AG09309 (cell line): ENCODE measurements at places on chromosomes 12 and 14.

- DNase-seq, result peak; percentile 97
These were observed 2.2 kb upstream of the ZFP36L1 start for GRCh38 chr14:68794851-68795596.

- peak; percentile 58 for DNase-seq
These were observed 145.6 kb upstream of the NAV3 start for GRCh38 chr12:77685112-77685511.

DNA sequence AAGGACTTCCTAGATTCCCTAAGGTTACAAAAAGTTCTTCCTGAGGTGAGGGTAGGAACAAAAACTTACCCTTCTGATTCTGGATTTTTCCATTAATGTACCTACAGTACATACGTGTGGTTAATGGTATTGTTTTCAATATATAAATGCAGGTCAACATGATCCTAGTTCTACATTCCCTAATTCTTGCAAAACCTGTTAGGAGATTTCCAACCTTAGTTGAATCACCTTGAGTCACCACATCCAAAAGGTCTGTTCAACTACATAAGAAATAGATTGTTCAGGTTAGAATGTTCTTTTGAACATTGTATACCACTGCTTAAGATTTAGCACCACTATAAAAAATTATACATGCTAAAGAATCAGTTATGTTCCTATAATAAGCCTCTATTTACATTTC lies 118.9 kb downstream of the GARIN6 start:
- DNase-seq, result no peak

DNA sequence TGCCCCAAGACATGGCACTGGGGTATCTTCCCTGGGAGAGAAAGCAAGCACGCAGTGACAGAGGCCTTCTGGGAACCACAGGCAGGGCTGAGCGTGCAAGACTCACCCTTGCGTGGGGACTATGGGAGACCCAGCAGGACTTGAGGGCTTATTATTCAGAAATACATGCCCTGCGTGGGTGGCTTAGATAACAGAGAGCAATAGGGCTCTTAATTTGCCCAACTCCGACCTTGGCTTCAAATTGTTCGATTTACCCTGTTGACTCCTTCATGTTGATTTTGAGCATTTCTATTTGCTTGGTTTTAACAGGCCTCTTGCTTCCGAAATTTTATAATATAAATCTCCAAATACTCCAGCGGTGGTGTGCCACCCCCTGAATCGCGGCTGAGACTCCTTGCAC lies 5.1 kb upstream of the SERPINA1 start:
- no peak for DNase-seq

GRCh38 chr12:123280971-123281370 lies 9.3 kb upstream of the CDK2AP1 start:
- no peak for DNase-seq

- no peak for DNase-seq
These were observed 129.5 kb upstream of the RTL1 start for GRCh38 chr14:101033006-101033405.

DNA sequence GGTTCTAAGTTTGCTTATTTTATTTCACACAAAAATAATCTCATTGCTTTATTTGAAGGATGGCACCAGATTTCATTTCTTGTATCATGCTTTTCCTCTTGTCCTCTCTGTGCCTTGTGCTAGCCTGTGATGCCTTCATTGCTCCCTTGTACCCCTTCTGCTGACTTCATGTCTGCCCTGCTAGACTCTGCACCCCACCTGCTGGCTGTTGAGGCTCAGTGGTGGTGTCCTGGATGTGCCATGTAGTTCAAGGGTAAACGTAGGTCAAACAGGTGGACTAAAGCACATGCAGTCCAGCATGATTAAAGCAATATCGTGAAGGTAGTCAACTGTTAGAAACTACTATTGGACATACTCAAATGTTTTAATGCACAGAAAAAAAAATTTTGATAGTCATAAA lies 21.6 kb downstream of the MRPS35 start:
- no peak for DNase-seq

DNA sequence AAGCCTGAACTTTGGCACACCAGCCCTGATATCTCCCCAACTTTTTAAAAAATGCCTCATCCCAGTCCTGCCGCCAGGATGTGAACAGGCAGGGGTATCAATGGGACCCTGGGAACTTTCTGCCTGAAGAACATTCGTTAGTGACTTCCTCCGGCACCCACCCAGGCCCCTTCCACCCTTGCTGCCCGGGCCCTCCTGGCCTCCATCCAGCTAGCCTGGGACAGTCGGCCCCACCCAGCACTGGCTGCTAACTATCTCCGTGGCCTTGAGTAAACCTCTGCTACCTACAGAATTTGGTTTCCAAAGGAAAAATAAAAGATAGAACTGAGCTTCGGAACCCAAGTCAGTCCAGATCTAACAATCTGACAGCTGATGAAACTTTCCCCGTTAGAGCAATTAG lies 14.3 kb downstream of the SCARB1 start:
- no peak for DNase-seq

GRCh38 chr14:89196545-89196944 lies 220.5 kb downstream of the FOXN3 start:
- no peak for DNase-seq

GRCh38 chr12:48061938-48062719 lies 43.8 kb downstream of the SENP1 start:
- no peak for DNase-seq

DNA sequence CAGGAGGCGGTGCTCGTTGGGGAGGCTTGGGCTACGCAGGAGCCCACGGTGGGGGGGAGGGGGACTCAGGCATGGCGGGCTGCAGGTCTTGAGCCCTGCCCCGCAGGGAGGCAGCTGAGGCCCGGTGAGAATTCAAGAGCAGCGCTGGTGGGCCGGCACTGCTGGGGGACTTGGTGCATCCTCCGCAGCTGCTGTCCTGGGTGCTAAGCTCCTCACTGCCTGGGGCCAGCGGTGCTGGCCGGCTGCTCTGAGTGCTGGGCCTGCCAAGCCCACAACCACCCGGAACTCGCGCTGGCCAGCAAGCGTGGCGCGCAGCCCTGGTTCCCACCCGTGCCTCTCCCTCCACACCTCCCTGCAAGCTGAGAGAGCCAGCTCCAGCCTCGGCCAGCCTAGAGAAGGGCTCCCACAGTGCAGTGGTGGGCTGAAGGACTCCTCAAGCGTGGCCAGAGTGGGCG lies 3.2 kb downstream of the METTL25 start:
- DNase-seq, result no peak

DNA sequence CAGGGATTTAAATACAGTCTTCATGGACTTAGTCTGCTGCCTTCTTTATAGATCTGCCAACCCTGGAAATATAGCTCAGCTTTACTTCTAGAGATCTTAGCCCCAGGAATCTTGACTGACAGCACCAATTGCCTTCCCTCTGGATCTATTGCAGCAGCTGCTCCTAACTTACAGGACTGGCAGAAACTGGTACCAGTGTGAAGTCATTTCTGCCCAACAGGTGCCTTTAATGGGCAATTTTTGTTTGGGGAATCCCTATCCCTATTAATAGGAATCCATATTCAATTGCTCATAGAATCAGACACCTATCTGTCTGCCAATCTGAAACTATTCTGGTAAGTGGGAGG lies 27.2 kb downstream of the SPX start:
- no peak for DNase-seq

DNA sequence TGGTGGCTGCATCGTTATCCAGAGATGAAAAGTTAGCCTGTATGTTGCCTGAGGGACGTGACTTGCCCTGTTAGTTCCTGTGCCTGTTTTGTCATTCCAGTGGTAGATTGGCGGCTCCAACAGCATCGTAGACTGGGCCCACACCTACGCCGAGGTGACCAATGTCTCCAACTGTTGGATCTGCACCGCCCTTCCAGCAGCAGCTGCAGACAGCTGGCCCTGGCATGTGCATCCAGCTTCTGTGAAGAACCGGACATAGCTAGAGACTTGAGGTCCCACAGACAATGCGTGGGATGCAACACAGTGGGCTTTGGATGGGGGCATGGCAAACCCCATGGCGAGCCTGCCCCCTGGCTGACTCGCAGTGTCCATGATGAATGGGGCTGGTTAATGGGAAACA lies 93.0 kb upstream of the TMPO start:
- no peak for DNase-seq
